PC-9 (cell line): ENCODE measurements at places on chromosomes 6 and 20. TPM values are rescaled to one million over a fixed set of nuclear protein-coding genes. Genes with fewer than 3 reads are reported as not detected.
A peak's percentile ranks its signal among the peaks of the same experiment; 100 is the strongest.

GRCh38 chr6:136887953-136888352, 34.1 kb upstream of the SLC35D3 start:
- peaks cover 5% of the 10 kb centered on the region for H3K4me1 ChIP-seq
- DNase-seq: no peak
- no peak overlapping the region for H3K4me3 ChIP-seq
- H3K36me3 ChIP-seq: no peaks in the 10 kb centered on the region; the same call in 1 of the 2 replicates

DNA sequence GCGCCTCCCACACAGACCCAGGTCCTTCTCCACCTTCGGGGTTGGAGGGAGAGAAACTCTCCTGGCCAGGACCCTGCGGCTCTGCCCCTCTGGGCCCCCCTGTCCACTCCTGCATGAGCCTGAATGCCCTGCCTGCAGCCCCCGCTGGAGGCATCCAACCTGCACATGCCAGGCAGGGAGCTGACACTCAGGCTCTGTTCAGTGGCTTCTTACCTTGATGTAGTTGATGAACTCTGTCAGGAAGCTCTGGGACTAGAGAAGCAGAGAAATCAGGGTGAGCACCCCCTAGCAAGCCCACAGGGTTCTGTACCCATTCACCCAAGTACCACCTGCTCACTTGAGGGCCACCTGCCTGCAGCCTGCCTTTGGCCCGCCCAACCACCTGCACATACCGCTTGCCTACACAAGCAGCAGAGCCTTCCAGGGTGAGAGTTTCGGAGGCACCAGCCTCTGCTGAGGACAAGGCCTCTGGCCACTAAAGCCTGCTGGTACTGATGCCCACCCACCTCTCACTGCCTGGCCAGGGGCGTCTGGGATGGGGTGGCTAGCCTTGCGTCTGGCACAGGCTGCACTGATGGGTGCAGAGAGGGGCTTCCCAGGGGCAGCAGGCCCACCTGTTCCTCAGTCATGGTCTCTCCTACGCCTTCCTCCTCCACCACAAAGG, 9.7 kb downstream of the DDRGK1 start:
- H3K36me3 ChIP-seq: 0 out of 2 replicates have a peak, but pooled peaks cover 3% of the 10 kb centered on the region
- DNase-seq: no peak
- H3K4me3 ChIP-seq: no peak overlapping the region
- H3K27me3 ChIP-seq: no peaks in the 10 kb centered on the region
- H3K4me1 ChIP-seq: no peaks in the 10 kb centered on the region

DNA sequence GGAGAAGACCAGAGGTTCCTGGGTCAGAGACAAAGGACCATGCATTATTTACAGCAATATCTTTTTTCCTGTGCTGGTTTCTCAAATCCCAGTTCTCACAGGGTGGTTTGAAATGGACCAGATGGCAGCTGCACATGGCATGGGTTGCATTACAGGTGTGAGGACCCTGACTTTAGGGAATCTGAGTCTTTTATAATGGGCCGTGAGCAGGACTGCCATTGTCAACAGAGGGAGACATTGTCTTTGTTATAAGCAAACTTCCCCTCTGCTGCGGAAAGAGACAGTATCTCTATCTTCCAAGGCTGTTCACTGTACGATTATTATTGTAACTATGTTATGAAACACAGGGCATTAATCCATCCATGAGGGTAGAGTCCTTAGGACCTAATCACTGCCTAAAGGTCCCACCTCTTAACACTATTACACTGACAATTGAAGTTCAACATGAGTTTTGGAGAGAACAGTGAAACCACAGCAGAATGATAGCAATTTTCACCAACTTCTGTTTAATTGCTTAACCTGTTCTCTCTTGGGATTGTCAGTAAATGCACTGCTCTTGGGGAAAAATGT, 156.1 kb upstream of the AGPAT4 start:
- no peak for DNase-seq
- no peak overlapping the region for H3K27ac ChIP-seq
- H3K4me1 ChIP-seq: no peaks in the 10 kb centered on the region
- no peak overlapping the region for H3K4me3 ChIP-seq
- H3K27me3 ChIP-seq: peaks cover 8% of the 10 kb centered on the region; the same call in 1 of the 2 replicates
- H3K36me3 ChIP-seq: no peaks in the 10 kb centered on the region

- no peaks in the 10 kb centered on the region for H3K27me3 ChIP-seq
- no peaks in the 10 kb centered on the region for H3K36me3 ChIP-seq
- peak overlapping the region; percentile 17; the same call in 1 of the 2 replicates for H3K27ac ChIP-seq
Observed at GRCh38 chr6:27505209-27506027, 32.5 kb upstream of the ZNF184 start.

DNA sequence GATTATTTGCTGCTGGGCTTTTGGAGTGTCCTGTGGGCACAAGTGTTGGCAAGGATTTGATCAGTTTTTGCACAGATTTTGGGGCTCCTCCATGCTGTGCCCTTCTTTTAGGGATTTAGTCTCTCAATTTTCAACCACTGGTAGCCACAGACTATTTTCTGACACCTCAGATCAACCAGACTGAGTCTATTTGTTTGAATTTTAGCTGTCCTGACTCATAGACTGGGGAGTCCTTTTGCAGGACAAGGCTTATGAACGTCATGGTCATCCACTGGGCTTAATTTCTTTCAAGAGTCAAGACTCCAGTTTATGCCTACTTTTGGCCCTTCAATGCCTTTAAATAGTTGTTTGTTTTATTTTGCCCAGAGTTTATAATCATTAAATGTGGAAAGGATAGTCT, 59.3 kb downstream of the BCKDHB start:
- H3K27ac ChIP-seq: no peak overlapping the region
- H3K27me3 ChIP-seq: no peaks in the 10 kb centered on the region
- peaks cover 22% of the 10 kb centered on the region for H3K4me1 ChIP-seq
- H3K36me3 ChIP-seq: no peaks in the 10 kb centered on the region
- no peak overlapping the region for H3K4me3 ChIP-seq
- no peak for DNase-seq

GRCh38 chr6:157681041-157681650, 141.9 kb upstream of the SNX9 start:
- no peak overlapping the region for H3K27ac ChIP-seq
- peaks cover 12% of the 10 kb centered on the region for H3K4me1 ChIP-seq
- no peak for DNase-seq
- H3K4me3 ChIP-seq: no peak overlapping the region

- H3K4me1 ChIP-seq: no peaks in the 10 kb centered on the region
- H3K4me3 ChIP-seq: no peak overlapping the region
- no peak overlapping the region for H3K27ac ChIP-seq
Observed at GRCh38 chr20:23077277-23077676, 8.8 kb downstream of the CD93 start.

DNA sequence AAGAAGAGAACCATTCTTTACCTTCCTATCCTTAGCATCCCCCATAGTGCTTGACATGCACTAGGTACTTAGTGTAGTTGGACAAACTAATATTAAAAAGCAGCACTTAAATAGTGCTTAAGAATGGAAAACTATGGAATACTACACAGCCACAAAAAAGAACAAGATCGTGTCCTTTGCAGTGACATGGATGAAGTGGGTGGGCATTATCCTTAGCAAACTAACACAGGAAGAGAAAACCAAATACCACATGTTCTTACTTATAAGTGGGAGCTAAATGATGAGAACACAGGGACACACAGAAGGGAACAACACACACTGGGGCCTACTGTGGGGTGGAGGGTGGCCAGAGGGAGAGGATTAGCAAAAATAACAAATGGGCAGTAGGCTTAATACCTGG, 66.8 kb downstream of the EPHA7 start:
- DNase-seq: no peak
- no peak overlapping the region for H3K27ac ChIP-seq
- no peaks in the 10 kb centered on the region for H3K4me1 ChIP-seq
- no peak overlapping the region for H3K4me3 ChIP-seq
- H3K36me3 ChIP-seq: no peaks in the 10 kb centered on the region

- H3K27me3 ChIP-seq: no peaks in the 10 kb centered on the region
- no peak for DNase-seq
- no peak overlapping the region for H3K4me3 ChIP-seq
- H3K27ac ChIP-seq: no peak overlapping the region
- H3K36me3 ChIP-seq: no peaks in the 10 kb centered on the region
Observed at GRCh38 chr20:13690943-13691342, 52.2 kb upstream of the TASP1 start.

DNA sequence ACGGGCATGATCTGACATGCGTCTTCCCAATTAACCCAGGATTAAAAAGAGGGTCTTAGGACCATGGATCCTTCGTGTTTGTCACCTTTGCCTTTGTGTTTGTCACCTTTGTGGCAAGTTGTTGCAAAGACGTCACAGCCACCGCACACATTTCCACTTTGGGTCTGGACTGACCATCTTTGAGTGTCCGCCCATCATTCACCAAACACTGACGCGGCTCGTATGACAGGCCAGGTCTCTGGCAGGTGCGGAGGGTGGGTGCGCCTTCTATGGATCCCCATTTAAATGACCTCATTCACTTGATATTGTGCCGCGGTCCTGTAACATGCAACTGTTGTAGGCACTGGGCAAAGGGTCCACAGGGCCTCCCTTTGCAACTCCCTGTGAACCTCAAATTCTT, 404.1 kb downstream of the TAF4 start:
- no peak overlapping the region for H3K27ac ChIP-seq
- no peaks in the 10 kb centered on the region for H3K36me3 ChIP-seq
- no peak for DNase-seq
- H3K4me1 ChIP-seq: no peaks in the 10 kb centered on the region

The SYCP2 gene
- total RNA-seq: 1.8 and 3.0 TPM in 2 replicates

The KIAA1755 gene
- 0.22 and 0.30 TPM in 2 replicates for total RNA-seq

- peaks cover 23% of the 10 kb centered on the region for H3K27me3 ChIP-seq
- no peak overlapping the region for H3K27ac ChIP-seq
- no peak for DNase-seq
- H3K4me3 ChIP-seq: no peak overlapping the region
- no peaks in the 10 kb centered on the region for H3K4me1 ChIP-seq
Observed at GRCh38 chr6:32604434-32604877, 14.8 kb upstream of the HLA-DRB1 start.

GRCh38 chr6:149233056-149233715, 84.3 kb upstream of the TAB2 start:
- H3K36me3 ChIP-seq: no peaks in the 10 kb centered on the region
- H3K4me3 ChIP-seq: peak overlapping the region; percentile 14; the same call in 1 of the 2 replicates
- peak; percentile 98 for DNase-seq

The PRELID3B gene
- 106 and 137 TPM in 2 replicates for total RNA-seq

DNA sequence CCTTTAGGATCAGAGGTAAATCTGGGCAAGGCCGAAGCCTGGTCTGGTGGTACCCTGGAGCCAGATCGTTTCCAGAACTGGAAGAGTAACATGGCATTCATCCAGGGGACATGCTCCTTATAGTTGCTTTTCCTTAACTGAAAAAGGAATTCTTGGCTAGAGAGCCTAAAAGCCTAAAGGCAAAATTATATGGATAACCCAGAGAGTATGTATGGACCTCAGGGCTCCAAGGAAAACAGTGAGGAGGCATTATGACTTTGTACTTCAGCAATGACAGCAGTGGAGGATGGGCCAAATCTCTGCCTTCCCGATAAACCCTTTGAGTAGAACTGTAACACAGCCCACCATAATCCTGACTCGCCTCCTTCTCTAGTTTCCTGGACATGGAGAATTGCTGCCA, 29.3 kb downstream of the ARHGAP18 start:
- no peak overlapping the region for H3K27ac ChIP-seq
- peaks cover 29% of the 10 kb centered on the region for H3K4me1 ChIP-seq
- no peak overlapping the region for H3K4me3 ChIP-seq
- DNase-seq: no peak
